ENCODE measurements at places on chromosomes 2 and 18.

DNA sequence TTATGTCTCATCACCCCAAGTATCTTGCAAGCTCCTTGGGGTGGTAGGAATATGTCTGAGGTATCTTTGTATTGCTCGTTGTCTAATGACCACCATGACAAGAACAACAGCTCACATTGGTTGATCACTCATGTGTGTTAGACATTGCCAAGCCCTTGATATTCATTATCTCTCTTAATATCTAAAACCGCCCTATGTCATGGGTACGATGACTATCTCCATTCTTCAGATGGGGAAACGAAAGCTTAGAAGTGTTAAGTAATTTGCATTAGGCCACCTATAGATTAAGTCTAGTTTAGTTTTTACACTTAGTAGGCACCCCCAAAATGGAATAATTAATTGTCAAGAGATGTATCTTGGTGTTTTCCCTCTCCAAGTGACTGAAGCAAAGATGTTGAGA lies 57.0 kb downstream of the ICOS start:
- no peak for DNase-seq

- no peak for DNase-seq
Measured at GRCh38 chr2:119267604-119268003, 44.0 kb downstream of the STEAP3 start.

DNA sequence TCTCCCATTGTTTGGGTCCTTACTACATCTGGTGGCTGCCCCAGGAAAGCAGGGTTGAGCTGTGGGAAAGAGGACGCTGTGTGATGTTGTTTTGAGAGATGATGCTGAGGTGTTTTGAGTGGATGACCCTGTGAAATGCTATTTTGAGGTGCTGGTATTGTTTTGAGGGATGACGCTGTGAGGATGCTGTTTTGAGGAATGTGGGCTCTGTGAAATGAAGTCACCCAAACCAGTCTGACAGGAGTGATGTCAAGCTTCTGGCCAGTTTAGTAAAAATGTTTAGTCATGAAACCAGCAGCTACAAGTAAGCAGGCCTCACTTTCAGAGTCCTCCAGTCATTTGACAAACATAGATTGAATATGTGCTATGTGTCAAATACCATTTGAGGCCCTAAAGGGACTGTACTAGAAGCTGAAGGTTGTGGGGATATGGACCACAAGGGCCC lies 16.1 kb upstream of the PUM2 start:
- DNase-seq: no peak

GRCh38 chr18:8424917-8425725 lies 184.1 kb upstream of the RAB12 start:
- no peak for DNase-seq

DNA sequence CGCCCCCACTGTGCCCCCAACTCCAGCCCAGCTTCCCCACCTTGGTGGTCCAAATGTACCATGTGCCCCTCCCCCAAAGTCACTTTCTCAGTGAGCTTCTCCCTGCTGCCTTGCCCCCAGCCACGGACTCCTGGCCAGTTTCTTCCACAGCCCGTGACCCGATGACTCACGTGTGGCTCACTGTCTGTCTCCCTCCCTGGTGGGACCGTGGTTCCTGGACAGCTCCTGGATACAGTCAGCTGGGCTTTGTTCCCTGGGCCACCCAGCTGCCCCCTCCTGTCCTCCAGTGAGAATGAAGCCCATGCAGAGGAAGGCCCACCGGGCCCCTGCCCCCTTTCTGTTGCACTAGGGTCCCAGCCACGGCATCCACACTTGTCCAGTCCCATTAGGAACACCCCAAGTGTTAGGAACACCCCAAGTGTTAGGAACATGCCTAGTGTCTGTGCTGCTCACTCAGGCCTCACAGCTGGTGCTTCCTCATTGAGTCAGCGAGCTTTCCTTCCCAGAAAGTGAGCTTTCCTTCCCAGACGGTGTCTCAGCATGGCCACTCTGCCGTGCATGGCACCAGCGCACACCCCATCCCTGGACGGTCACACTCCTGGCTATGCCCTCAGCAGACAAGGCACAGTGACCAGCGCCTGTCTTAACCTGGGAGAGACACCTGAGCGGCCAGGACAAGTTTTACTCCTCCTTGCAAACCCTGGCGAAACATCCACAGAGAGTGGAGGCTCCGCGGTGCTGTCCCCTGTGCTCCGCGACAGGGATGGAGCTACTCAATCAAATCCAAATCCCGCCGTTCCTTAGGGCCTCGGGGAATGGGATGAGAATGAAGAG lies 44.8 kb upstream of the CTDP1 start:
- DNase-seq: no peak

GRCh38 chr2:173649527-173650219 lies 295.0 kb downstream of the CDCA7 start:
- DNase-seq: peak; percentile 61

- no peak for DNase-seq
Measured at GRCh38 chr2:82233806-82234205, 1929.3 kb upstream of the LRRTM1 start.

- no peak for DNase-seq
Measured at GRCh38 chr2:179440642-179441251, 176.1 kb upstream of the SESTD1 start.

DNA sequence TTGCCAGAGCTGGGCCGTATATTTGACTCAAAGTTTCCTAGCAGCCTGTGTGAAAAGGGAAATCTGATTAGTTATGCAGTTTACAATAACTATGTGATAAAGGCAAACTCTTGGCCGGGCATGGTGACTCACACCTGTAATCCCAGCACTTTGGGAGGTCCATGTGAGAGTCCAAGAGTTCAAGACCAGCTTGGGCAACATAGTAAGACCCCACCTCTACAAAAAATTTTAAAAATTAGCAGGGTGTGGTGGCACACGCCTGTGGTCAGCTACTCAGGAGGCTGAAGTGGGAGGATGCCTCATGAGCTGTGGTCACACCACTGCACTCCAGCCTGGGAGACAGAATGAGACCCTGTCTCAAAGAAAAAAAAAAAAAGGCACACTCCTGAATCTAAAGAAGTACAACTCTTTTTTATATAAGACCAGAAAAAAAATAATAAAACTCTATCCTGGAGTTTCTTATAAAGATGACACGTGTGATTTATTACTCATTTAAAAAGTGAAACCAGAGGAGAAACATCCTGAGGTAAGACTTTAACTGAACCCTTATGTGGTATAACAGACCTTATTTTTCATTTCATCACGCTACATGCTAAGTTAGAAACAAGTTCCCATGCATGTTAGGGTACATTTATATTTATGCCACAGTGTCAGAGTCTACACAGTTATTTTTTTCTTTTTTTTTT lies 32.6 kb upstream of the KCMF1 start:
- DNase-seq: no peak

- DNase-seq: no peak
Measured at GRCh38 chr2:150478200-150478974, 9.1 kb downstream of the RND3 start.

- peak; percentile 54 for DNase-seq
Measured at GRCh38 chr2:11406958-11407381, 59.0 kb downstream of the E2F6 start.

- no peak for DNase-seq
Measured at GRCh38 chr2:48774251-48774650, 18.7 kb upstream of the LHCGR start.

Data from umbilical cord (tissue), 2 donors.